ENCODE measurements at places on chromosomes 11 and 22. TPM values are rescaled to one million over a fixed set of nuclear protein-coding genes. Genes with fewer than 3 reads are reported as not detected.

Gene RFPL3
- not detected for total RNA-seq

Gene ASCL2
- total RNA-seq: 0.25 TPM

Gene MPPED1
- total RNA-seq: 3.9 TPM

- DNase-seq: no peak
Observed at GRCh38 chr11:108496643-108497256, 1.4 kb downstream of the POGLUT3 start.

DNA sequence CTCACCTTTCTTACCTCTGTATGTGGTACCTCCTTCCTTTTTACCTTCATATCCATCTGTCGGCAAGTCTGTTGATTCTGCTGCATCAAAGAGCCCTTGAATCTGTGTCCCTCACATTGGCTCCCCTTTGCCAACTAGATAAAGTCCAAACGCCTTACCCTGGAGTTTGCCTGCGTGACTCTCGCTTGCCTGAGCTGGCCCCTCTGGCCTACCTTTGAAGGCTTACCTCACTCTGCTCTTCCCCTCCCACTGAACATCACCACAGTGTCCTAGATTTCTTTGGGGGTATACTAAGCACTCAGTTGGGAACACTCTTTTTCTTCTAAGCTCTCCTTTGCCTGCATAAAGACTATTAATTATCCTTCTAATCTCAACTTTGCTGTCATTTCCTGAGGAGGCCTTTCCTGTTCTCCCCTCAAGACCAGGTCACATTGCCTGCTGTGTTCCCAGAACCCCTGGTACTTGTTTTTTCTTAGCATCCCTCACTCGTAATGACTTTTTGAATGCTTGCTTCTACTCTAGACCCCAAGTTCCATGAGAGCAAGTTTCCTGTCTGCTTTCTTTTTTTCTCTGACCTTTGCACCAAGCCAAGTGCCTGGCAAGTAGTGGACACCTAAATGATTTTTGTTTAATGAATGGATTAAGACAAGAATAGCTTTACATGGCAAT, 67.8 kb upstream of the ADORA2A start:
- DNase-seq: no peak

DNA sequence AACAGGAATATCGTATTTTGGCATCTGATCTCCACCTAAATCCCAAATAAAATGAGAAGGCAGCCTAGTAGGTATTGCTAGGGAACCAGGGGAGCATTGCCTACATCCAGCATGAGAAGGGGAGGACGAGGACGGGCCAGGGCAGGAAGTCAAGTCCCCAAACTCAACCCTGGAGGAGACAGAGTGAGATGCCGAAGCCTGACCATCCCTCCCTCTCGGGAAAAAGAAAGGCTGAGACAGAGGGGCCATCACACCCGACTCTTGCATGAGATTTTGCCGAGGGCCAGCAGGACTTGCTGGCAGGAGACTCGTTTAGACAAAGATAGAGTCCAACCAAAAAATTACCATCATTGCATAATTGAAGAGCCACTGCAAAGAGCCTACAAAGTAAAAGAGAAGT, 50.2 kb upstream of the SPATA19 start:
- DNase-seq: no peak

- peak; percentile 91 for DNase-seq
Observed at GRCh38 chr11:18588297-18589252, at the start of gene UEVLD. Gene UEVLD (minus strand): TSS chr11:18588734. CDS start chr11:18588654, 80 bp downstream.

GRCh38 chr11:122202951-122203456, 87.0 kb upstream of the BLID start:
- DNase-seq: peak; percentile 91

DNA sequence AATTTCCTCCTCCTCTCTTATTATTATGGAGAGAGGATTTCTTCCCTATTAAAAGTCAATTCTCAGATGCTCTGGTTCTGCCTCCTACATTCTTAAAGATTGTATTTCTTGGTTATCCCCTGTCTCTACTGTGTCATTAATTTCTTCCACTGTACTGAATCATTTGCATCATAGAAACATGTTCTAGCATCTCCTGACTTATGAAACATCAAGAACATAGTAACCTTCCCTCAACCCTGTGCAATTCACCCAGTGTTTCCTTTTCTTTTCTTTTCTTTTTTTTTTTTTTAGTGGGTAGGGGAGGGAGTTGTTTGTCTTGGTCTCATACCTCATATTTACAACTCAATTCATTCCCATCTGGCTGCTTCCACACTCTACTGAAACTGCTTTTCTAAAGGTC, 288.0 kb upstream of the PLET1 start:
- no peak for DNase-seq

GRCh38 chr11:83847467-83848034, 561.4 kb upstream of the CCDC90B start:
- DNase-seq: no peak
